ENCODE measurements at places on chromosomes 7 and 10. TPM values are rescaled to one million over a fixed set of nuclear protein-coding genes. Genes with fewer than 3 reads are reported as not detected.
A peak's percentile ranks its signal among the peaks of the same experiment; 100 is the strongest.

TAS2R3 gene
- not detected for polyA plus RNA-seq

OR6V1 gene
- polyA plus RNA-seq = not detected

GIMAP7 gene
- 451 TPM for polyA plus RNA-seq

SMO gene
- polyA plus RNA-seq = not detected

C10orf143 gene
- polyA plus RNA-seq = 48.1 TPM

MBL2 gene
- polyA plus RNA-seq = not detected

DNA sequence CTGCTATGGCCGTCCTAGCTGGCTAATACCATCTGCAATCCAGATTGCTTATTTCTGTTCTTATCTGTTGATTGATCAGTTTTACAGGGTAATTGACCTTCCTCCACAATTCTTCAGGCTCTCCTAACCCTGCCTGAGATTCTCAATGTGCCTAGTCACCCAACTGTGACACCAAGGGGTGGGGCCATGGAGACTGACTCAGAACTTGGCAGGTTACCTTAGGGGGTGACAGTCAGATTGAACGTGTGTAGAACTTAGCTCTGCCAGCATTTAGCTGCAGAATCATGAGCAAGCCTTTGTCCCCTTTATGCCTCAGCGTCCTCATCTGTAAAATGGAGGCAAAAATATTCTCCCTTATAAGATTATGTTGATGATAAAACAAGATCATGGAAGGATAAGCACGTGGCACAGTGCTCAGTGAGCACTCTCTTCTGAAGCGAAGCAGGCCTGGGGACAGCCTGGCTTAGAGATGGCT lies 19.1 kb upstream of the LEP start:
- H3K4me1 ChIP-seq = no peaks in the 10 kb centered on the region
- H3K4me3 ChIP-seq = no peak overlapping the region
- DNase-seq = no peak

GRCh38 chr10:1050145-1050544 lies 1.2 kb upstream of the IDI1 start:
- peak overlapping the region; percentile 99 for H3K27ac ChIP-seq
- H3K4me3 ChIP-seq = peak overlapping the region; percentile 97
- no peaks in the 10 kb centered on the region for H3K27me3 ChIP-seq
- peaks cover 4% of the 10 kb centered on the region for H3K36me3 ChIP-seq
- no peak for DNase-seq

- DNase-seq = no peak
- no peaks in the 10 kb centered on the region for H3K27me3 ChIP-seq
- no peak overlapping the region for H3K27ac ChIP-seq
- H3K4me1 ChIP-seq = no peaks in the 10 kb centered on the region
- no peak overlapping the region for H3K4me3 ChIP-seq
- no peaks in the 10 kb centered on the region for H3K36me3 ChIP-seq
Measured at GRCh38 chr7:11430112-11430511, 401.9 kb downstream of the THSD7A start.

DNA sequence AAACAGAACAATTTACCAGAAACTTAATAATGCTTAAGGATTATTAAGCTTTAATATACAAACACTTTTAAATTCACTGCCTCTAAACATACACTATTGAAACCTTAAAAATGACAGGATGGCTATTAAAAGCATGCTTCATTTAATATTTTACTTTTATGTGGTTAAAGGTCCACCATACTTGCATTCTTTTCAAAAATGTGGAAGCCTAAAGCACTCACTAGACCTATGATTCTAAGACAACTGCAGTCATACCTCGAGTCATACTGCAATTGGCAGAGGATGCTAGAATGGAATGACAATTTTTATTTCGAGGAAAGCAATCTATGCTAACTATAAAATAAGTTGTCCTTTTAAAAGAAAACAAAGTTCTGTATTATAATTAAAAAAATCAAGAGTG lies 85.3 kb downstream of the PIP4K2A start:
- no peaks in the 10 kb centered on the region for H3K27me3 ChIP-seq
- peak overlapping the region; percentile 65 for H3K4me3 ChIP-seq
- H3K4me1 ChIP-seq = peaks cover 98% of the 10 kb centered on the region
- no peak for DNase-seq

DNA sequence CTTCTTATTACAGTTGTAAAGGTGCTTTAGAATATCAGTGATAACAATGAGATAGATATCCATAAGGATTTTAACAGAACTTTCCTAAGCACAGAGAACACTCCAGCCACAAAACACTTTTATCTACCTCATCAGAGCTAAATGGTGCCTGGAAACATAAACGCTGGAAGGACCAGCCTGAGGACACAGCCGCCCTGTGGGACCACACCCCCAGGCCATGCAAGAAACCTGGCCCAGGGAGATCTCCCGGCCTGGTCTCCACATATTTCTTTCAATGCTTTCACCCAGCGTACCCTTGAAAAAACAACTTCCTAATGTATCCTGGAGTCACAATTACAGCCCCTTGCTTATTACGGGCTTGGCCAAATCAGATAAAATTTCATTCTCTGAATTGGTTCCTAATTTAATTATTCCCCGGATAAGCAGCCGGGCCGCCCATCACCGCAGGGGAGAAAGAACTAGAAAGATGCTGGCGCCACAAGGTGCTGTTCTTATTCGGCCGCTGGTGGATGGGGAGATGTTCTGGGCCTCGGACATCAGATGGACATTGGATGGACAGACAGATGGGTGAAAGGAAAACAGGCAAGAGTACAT lies 11.8 kb downstream of the CHST15 start:
- H3K27me3 ChIP-seq = peaks cover 1% of the 10 kb centered on the region
- H3K36me3 ChIP-seq = no peaks in the 10 kb centered on the region
- no peak overlapping the region for H3K27ac ChIP-seq
- DNase-seq = no peak

GRCh38 chr10:79193694-79194382 lies 125.1 kb downstream of the ZMIZ1 start:
- H3K27me3 ChIP-seq = no peaks in the 10 kb centered on the region
- H3K36me3 ChIP-seq = peaks cover 2% of the 10 kb centered on the region
- H3K4me3 ChIP-seq = no peak overlapping the region
- no peak overlapping the region for H3K27ac ChIP-seq

DNA sequence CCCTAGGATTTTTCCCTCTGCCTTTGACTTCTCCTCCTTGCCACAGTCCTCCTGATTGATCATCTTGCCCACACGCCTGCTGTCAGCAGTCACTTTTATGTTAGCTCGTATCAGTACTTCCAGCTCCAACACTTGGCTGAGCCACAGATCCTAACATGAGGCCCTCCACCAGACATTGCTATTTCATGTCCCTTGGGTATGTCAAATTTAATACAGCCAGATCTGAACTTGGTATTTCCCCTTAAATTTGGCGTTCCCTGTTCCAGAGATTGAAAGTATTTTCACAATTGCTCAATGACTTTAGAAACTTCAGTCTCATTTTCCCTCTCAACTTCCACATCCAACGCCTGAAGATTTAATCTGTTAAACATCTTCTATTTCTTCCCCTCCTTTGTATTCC lies 140.4 kb downstream of the RNLS start:
- no peak for DNase-seq
- H3K36me3 ChIP-seq = peaks cover 11% of the 10 kb centered on the region
- H3K27me3 ChIP-seq = no peaks in the 10 kb centered on the region
- no peak overlapping the region for H3K4me3 ChIP-seq

GRCh38 chr10:16384021-16384420 lies 52.8 kb upstream of the PTER start:
- no peak overlapping the region for H3K27ac ChIP-seq
- no peaks in the 10 kb centered on the region for H3K36me3 ChIP-seq
- H3K4me1 ChIP-seq = no peaks in the 10 kb centered on the region
- H3K4me3 ChIP-seq = no peak overlapping the region
- no peak for DNase-seq
- H3K27me3 ChIP-seq = no peaks in the 10 kb centered on the region

DNA sequence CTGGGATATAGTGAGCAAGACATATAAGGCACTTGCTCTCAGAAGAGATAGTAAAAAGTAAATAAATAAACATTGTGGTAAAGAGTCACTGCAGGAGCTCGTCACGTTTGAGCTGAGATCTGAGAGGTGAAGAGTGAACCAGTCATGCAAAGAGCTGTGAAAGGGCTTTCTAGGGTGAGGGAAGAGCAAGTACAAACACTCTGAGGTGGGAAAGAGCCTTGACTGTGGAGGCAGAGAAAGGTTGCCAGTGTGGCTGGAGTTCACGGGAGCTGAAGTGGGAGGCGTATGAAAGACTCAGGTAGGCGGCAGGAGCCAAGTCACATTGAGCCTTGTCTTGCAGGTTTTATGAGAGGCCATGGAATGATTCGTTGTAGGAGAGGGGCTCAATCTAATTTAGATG lies 141.0 kb downstream of the C1GALT1 start:
- H3K36me3 ChIP-seq = no peaks in the 10 kb centered on the region
- peak overlapping the region; percentile 41 for H3K27ac ChIP-seq
- H3K27me3 ChIP-seq = no peaks in the 10 kb centered on the region
- no peaks in the 10 kb centered on the region for H3K4me1 ChIP-seq

DNA sequence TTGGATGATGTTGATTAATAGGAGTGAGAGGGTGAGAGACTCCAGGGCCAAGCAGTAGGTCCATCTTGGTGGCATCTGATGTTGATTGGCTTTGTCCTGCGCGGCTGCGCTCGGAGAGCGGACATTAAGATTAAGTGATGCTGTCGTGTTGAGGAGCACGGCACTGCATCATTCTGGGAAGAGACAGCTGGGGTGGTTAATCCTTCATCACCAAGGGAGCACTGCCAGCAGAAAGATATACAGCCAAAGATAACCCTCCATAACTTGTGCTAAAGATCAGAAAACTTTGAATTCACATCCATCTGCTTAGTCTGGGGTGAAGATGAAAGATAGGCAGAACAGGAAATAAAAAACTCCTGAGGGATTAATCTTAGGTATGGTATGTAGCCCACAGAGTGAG lies 208.3 kb downstream of the LRMDA start:
- no peak overlapping the region for H3K4me3 ChIP-seq
- DNase-seq = no peak
- H3K27me3 ChIP-seq = peaks cover 11% of the 10 kb centered on the region
- no peak overlapping the region for H3K27ac ChIP-seq

DNA sequence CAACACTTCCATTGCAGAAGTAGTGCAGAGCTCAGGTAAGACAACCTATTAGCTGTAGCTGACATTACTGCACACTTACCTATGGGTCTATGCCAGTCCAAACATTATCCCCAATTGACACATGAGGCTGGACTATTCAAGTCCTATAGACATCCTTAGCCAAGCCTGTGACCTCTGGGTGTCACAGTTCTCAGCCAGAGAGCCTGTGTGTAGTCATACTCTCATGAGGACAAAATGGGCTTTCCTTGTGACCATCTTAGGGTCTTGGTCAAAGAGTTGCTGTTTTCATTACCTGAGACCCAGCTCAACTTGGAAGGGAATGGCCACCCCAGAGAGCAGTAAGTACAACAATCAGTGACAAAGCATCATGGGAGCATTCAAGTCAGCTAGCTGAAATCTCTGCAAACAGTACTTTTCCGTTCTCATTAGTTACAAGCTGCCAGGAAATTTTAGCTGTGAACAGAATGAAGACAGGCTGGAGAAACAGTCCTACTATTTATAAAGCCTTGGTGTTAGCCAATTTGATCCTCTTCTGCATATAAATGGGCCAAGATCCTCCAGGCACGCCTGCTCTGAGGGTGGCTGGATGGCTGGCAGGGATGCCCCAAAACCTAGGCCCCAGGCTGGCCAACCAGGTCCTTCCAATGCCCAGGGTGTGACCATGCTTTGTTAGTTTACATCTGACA lies 44.3 kb downstream of the NUDCD3 start:
- peaks cover 42% of the 10 kb centered on the region for H3K4me1 ChIP-seq
- peaks cover 43% of the 10 kb centered on the region for H3K36me3 ChIP-seq
- no peak overlapping the region for H3K27ac ChIP-seq
- H3K4me3 ChIP-seq = no peak overlapping the region
- no peaks in the 10 kb centered on the region for H3K27me3 ChIP-seq
